ENCODE measurements at places on chromosomes 5 and 9.

DNA sequence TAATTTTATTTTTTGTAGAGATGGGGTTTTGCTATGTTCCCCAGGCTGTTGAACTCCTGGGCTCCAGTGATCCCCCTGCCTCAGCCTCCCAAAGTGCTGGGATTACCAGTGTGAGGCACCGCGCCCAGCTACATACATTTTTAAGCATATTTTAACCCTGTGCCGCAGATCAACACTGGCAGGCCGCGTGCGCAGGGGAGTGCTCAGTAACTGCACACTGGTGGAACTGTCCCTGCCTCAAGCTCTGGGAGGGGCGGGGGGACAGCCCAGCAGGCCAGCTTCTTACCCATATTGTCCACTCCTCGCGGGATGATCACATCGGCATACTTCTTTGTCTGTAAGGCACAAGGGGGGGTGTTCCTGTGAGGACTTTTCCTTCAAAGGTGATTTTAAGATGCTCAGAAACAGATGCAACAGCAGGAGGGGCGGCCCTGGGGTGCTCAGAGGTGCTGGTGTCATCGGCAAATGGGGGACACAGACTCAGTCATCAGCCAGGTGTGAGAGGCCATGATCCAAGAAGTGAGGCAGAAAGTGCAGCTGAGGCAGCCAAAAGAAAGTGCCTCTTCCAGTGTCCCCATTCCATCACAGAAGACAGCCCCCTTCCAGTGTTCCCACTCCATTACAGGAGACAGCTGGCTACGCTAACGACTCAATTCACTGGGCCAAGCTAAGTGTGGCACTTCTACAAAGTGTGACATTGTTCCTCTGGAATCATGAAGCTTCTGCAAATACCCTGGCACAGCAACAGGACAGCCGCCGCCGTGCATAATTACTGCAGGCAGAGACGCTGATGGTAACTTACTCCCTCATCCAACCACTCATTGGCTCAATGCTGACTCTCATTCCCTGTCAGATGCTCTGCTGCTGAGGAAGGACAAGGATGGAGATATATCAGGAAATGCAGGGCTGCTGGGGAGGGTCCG is 5.2 kb downstream of the UCK1 start:
- DNase-seq = no peak

DNA sequence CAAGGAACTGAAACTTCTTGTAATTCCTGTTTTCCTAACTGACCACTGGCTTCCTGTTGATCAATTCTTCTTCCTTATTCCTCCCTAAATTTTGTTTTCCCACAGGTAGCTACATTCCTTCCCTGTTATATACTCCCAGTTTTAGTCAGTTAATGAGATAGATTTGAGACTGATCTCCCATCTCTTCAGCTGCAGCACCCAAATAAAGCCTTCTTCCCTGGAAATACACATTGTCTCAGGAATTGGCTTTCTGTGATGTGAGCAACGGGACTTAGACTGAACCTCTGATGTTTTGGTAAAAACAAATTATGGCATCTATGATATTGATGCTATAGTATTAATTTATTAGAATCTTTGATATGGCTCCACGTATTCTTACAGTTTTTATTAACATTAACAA is 617.3 kb upstream of the ST8SIA4 start:
- DNase-seq = no peak

- no peak for DNase-seq
Observed at GRCh38 chr5:53063176-53063575, 46.4 kb downstream of the MOCS2 start.

DNA sequence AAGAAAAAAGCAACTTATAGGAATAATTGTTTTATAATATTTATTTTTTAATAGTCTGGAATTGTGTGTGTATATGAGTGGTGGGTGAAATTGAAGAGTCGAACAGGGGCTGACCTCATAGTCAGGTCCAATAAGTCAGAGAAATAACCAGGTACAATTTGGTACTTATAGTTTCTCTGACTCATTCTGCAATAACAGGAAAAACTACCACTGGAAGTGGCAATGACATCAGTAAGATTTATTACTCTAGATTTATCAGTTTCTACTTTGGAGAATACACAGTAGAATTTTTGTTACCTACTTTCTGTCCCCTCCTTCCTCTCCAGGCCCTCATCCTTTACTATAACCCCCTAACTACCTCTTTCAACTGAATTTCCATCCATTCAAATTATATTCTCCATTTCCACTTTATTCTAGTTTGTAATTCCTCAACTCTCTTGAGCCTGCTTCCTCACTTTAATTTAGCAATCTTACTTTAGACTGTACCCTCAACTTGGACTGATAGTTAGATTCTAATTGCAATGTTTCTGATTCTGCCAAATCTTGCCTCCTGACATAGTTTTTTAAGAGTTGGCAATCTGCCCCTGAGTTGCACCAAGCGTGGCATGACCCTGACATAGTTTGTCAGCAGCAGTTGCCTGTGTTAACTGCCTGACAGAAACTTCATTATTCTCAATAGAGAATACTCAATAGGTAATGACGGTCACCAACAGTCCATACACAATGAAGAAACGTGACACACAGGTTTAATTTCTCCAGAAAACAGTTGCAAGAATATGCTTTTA is 475.3 kb upstream of the RIOK2 start:
- DNase-seq = no peak

DNA sequence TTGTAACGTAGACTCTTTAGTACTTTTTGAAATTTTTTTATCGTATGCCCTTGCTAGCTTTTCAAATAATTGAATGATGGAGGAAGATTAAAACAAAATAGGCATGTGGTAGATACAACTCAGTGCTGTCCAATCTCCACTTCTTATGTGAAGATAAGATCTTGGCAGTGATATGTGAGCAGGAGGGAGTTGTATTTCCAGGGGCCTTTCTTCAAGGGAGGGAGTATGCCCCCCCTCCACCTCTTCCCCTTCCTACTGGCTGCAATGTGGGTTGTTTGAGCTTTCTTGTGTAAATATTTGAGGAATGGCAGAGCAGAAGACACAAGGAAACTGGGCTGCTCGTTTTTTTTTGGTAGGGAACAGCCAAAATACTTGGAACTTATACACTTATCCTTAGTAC is 374.9 kb downstream of the PSAT1 start:
- DNase-seq = no peak

GRCh38 chr9:87233899-87234455 is 263.7 kb upstream of the DAPK1 start:
- DNase-seq = no peak

DNA sequence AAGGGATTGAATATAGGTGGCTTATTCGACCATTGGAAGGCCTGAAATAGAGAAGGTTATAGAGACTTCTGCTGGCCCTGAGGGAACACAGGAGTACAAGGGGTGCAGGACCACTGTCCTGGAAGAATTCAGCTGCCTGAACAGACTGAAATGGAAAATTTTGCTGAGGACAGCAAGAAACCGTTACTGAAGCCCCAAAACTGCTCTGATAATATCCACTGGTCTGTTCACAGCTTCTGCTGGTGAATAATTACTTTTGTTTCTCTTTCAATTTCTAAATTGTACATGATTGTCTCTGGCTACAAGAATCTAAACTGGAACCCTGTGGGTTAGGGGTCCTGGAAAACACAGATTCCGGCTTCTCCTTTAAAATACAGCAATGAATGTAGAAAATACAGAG is 218.5 kb upstream of the CDH12 start:
- no peak for DNase-seq

DNA sequence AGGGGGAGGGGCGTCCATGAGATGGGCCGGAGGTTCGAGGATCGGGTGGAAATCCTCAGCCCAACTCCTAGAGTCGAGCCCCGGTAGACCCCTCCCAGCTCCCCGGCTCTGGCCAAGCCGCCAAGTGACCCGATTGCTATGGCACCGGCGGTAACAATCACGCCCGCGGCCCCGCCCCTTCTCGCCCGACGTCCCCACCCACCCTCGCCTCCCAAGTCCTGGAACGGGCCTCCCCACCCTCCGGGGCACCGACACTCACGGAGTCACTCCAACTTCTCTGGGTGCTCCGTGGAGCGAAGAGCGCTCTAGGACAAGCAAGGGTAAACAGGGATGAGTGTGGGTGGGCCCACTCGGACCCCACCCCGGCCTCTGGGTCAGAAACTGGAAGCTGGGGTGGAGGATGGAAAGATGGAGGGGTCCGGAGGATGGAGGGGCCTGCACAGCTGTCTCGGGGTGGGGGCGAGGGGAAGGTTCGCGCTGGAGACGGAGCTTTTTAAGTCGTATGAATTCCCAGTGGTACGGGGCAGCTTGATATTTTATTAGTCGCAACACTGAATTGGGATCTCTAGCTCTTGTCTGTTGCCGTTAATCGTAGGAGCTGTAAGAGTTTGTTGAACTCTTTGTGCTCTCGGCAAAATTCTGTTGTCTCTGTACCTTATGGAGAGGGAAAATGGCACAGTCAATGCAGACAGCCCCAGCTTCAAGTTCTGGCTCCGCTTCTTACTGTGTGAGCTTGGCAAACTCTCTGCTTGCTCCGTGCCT is at the start of gene SPACA9:
Gene SPACA9, plus strand, starts transcription at position 204 of the 762 bp plus-strand sequence. CDS start 5,050 bp downstream, outside the sequence.
- no peak for DNase-seq

DNA sequence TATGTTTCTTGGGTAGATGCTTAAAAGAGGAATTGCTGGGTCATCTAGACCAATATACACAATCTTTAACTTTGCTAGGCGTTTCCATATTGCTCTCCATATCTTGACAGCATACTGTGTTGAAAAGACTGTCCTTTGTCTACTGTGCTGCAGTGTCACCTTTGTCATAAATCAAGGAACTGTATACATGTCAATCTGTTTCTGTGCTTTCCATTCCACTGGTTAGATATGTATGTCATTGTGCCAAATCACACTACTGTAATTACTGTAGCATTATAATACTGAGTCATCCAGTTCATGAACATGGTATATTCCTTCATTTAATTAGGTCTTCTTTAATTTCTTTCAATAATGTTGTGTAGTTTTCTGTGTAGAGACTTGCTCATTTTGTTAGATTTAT is 149.7 kb upstream of the RASGRF2 start:
- DNase-seq = no peak

- DNase-seq = no peak
Observed at GRCh38 chr9:35798658-35799374, 7.4 kb downstream of the NPR2 start.

GRCh38 chr5:52728224-52728623 is 59.5 kb upstream of the ITGA1 start:
- DNase-seq = no peak
